NCI-H524 (cell line): ENCODE measurements at places on chromosomes 1 and 21.

- no peak for DNase-seq
These were observed 552.0 kb upstream of the USP24 start for GRCh38 chr1:55767171-55767570.

GRCh38 chr1:190759807-190760206 lies 282.1 kb upstream of the BRINP3 start:
- DNase-seq = no peak

DNA sequence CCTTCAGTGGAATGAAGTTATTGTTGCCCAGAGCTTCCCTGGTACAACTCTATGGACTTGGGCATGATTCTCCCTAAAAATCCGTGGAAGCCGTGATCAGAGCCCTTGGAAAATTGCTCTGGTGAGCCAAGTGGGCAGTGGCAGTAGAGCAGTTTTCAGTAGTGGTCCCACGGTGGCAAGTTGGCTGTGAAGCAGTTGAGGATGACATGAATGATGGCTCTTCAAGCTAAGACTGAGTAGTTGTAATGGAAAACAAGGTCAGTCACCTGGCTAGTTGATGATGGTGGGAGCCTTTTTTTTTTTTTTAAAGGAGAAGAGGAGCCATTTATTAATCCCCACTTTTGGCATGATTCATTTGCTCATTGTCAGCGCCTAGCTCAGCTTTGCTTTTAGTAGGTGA lies 36.2 kb downstream of the PBX1 start:
- no peak for DNase-seq

- DNase-seq = no peak
These were observed 680 bp upstream of the CNN3 start for GRCh38 chr1:94927405-94928175.

DNA sequence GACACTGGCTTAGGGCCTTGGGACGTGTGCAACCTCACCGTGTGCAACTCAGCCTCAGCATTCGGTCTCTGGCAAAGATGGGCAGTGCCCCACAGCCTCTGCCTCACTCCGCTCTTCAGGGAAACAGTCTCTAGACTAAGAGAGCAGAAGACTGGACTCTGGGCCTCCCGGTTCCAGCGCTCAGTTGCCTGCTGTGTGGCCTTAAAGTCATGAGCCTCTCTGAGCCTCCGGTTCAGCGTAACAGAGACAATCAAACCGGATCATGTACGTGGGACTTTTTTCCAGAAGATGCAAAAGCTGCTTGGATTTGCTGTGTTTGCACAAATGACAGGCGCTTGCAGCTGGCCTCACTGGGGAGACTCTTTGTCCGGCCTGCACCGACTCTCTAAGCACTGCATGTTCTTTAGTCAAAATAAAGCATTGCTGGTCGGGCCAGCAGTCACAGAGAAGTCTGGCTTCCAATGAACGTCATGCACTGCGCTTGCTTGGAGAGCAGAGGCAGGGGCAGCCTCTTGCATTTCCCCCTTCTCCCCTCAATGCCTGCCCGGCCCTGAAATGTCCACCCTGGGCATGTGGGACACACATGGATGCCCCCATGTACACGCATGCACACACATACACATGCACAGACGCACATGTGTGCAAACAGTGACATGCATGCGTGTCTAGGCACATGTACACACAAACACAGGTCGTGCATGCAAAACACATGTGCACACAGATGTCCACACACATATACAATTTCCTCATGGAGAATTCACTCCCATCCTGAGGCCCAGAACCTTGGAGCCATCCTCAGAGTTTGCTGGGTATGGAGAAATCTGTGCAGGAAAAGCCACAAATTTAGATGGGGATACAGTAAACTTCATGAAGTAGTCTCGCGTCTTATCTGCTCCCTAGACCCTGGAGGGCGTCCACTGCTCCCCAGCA lies 152.4 kb downstream of the PRDM16 start:
- DNase-seq = no peak

- DNase-seq = peak; percentile 67
These were observed 13.6 kb upstream of the FAM110D start for GRCh38 chr1:26145041-26145959.

DNA sequence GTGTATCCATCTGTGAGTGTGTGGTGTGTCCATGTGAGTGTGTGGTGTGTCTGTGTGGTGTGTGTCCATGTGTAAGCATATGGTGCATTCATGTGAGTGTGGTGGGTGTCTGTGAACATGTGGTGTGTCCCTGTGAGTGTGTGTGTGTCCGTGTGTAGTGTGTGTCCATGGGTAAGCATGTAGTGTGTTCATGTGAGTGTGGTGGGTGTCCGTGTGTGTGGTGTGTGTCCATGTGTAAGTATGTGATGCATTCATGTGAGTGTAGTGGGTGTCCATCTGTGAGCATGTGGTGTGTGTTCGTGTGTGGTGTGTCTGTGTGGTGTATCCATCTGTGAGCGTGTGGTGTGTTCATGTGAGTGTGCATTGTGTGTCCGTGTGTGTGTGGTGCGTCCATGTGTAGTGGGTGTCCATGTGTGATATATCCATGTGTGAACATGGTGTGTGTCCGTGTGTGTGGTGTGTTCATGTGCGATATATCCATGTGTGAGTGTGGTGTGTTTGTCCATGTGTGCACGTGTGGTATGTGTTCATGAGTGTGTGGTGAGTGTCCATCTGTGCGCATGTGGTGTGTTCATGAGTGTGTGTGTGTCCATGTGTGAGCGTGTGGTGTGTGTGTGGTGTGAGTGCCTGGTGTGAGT lies 12.3 kb downstream of the SLC19A1 start:
- no peak for DNase-seq

GRCh38 chr1:218686761-218687160 lies 341.6 kb downstream of the TGFB2 start:
- DNase-seq = no peak

- DNase-seq = no peak
These were observed 213.7 kb downstream of the KCNH1 start for GRCh38 chr1:210920258-210920657.

GRCh38 chr1:19909392-19909791 lies 14.0 kb downstream of the PLA2G2E start:
- no peak for DNase-seq

- no peak for DNase-seq
These were observed 63.7 kb downstream of the MAP10 start for GRCh38 chr1:232868793-232869491.

DNA sequence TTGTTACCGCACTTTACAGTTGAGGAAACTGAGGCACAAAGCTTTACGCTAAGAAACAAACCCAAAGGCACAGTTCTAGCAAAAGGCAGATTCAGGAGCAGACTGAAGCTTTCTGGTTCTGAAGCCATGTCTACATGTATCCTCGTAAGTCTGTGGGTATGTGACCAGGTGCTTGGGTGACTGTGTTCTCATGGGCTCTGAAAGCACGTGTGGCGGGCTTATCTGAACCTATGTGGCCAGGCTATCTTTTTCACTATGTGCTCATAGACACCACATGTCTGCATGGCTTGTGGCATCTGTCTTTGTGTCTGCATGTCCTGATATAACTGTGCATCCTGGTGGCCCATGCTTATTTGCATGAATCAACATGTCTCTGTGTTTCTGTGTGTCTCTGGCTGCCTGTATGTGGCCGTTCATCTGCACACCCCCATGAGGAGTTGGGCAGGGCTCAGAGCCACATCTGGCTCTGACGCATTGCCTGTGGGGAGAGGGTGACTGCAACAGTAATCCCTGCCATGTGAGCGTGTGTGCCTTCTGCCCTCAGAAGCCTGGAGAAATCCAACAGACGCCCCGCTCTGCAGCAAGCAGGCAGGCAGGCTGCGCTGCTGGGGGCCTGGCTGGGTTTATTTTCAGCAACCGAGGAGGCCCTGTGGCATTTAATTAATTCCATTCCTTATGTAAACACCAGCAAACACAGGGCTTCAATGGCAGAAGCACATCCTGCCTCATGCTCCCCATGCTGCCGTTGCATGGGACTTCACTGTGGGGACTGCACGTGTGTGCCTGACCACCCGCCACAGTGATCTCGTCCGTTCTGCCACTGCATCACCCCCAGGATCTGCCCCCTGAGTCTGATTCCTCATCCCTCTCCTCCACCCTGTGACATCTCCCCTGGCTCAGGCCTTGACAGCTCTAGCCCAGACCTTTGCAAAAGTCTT lies 115.4 kb downstream of the TRABD2B start:
- peak; percentile 66 for DNase-seq

DNA sequence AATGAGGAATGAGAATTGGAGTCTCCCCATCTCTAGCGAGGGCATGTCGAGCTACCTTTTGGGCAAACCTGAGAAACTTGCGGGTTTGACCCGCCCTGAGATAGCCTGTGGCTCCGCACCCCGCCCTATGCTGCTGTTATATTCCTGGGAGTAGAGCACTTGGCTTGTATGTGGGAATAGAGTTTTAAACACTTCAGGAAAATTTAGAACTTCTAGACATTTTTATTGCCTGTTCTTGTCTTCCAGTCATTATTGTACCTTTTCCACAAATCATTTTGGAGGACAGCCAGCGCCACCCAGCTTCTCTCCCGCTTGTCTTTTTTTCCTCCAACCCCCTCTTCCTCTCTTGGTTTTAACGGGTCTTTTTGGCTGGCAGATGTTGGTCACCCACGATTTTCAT lies 738 bp downstream of the GNPAT start:
- DNase-seq = peak; percentile 25

DNA sequence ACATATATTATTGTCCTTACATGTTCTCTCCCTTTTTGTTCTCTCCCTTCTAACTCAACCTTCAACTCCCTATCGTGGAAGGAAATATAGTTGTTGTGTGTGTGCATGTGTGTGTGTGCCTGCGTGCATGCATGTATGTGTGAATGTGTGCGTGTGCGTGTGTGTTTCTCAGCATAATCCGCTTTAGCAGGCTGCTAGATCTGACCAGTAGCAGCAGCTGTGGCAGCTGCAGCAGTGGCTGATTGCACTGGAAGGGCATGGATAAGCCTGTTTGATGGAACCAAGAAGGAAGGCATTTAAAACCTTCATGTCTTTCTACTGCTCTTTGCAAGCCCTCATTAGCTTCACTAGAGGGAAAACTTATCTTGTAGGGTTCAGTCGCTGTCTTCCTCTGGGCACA lies 65.6 kb upstream of the IRF2BP2 start:
- peak; percentile 85 for DNase-seq

- DNase-seq = peak; percentile 10
These were observed 40.2 kb downstream of the SUSD4 start for GRCh38 chr1:223323491-223324484.

- DNase-seq = peak; percentile 51
These were observed 673 bp downstream of the PIK3C2B start for GRCh38 chr1:204493984-204494280.

GRCh38 chr1:3244927-3245315 lies 175.9 kb downstream of the PRDM16 start:
- DNase-seq = no peak

- no peak for DNase-seq
These were observed 84.9 kb downstream of the PIGK start for GRCh38 chr1:77134359-77134758.

GRCh38 chr1:156592158-156592909 lies 758 bp downstream of the NAXE start:
- DNase-seq = no peak

GRCh38 chr1:88973520-88974137 lies 18.8 kb downstream of the KYAT3 start:
- peak; percentile 27 for DNase-seq

DNA sequence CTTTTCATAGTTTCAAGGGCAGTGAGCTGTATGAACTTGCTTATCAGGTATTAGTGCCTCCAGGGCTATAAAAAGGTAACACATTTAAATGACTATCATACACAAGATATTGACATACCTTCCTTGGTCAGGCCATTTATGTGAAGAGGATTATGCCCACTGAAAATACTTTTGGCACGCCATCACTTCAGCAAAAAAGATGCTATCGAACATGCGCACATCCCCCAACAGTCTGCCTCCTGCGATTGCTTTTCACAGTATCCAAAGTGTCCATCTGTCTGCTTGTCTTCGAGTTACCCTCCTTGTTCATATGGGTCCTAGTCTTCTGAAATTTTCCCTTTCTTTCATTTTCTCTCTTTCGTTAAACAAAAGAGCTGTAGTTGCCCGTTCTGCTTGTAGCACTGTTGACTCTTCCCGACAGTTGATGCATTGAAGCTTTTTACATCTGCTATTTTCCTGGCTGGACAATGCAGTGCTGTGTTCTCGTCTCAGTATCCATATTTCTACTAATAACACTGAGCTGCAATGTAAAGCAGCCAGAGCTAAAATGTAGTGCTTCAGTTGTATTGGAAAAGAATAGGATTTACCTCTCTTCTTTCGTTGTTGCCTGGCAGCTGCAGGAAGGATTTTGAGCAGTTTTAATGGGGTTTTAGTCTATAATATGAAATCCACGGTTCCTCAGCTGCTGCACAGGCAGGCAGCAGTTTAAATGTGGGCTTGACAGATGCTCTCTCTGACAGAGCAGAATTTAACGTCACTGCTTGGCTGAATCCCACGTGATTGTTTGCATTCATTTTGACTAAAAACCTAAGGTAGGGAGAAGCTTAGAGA lies at the start of gene B3GALT2:
Gene B3GALT2 (minus strand): TSS at position 713 of the 831 bp plus-strand sequence. CDS start 5,051 bp downstream, outside the sequence.
- peak; percentile 90 for DNase-seq

DNA sequence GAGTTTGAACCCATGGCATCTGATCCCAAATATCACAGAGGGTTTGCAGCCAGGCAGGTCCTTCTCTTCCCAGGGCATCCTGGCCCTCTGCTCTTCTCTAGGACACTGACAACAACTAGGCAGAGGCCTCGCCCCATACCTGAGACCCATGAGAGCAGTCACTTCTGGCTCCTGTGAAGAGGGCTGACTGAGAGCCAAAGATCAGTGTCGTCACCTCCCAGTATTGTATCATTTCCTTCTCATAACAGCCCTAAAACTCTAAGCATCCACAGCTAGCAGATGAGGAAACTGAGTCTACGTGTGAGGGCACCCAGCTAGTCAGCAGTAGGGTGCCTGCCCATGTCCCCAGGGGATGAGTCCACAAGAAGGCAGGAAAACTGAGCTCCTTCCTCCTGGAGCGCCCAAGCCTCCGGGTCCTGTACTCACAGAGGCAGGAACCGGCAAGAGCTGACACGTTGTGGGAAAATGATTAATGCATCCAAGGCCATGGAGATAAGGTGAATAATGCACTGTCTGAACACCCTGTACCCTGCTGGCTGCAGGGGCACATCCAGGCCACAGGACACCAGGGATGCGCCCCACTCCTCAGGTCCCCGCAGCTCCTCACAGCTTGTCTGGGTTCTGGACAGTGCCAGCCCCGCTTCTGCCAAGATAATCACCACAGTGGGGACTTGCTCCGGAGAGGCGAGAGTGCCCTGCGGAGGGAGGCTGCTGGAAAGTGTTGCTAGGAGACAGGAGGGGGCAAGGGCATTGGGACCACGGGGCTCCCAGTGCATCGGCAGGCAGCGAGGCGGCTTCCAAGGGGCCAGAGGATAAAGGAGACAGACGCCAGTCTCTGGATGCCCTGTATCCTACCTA lies 340.0 kb downstream of the NPHP4 start:
- DNase-seq = peak; percentile 4

- DNase-seq = peak; percentile 60
These were observed 3.6 kb downstream of the ACKR1 start for GRCh38 chr1:159208175-159208825.

DNA sequence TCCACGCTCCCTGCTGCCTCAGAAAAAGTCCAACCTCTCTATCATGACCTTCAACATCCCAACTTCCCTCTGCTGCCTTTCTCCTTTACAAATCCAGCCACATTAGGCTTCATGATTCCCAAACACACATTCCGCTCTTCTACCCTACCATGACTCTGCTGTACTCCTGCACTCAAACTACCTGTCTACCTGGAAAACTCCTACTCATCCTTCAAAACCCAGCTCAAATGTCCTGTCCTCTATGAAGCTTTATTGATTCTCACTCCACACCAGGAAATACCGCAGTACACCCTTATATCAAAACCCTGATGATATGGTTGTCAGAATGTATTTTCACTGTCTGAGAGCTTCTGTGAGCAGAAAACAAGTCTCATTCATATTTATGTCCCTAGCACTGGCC lies 8.9 kb downstream of the ARHGEF19 start:
- DNase-seq = no peak

- no peak for DNase-seq
These were observed 22.1 kb downstream of the AIM2 start for GRCh38 chr1:159054427-159054826.

- DNase-seq = no peak
These were observed at the start of gene ZNF593OS for GRCh38 chr1:26171084-26172072. TSS of gene ZNF593OS (minus strand) at chr1:26171832. CDS start at chr1:26171661, 171 bp downstream.
